Stimulated activated CD4-positive, alpha-beta T cell treated with anti-CD3 and anti-CD28 coated beads, Interleukin-12 subunit alpha, Interleukin-12 subunit beta, amount 100 ng/mL, for 24 hours (primary cell): ENCODE measurements at places on chromosomes 2 and 18.

DNA sequence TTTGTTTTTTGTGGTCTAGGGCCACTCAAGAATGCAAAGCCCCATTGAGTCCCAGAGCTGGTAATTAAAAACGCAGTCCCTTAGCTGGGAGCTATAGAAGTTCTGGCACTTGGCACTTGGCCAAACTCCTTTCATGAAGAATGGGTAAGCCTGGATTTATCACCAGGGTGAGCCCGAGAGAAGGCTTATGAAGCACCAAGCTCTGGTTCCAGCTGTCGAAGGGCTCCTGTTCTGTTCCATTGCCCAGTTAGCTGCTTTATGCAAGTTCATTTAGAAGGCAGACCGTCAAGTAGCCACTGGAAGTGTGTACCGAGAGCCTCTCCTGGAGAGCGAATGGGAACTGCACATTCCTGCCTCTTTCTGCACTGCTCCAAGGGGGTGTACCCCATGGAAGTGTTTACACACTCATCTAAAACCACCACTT lies 14.2 kb downstream of the ECEL1 start:
- no peak for DNase-seq

- DNase-seq, result no peak
Measured at GRCh38 chr2:119451336-119452050, 19.8 kb downstream of the TMEM37 start.

GRCh38 chr2:178025551-178026185 lies 46.9 kb downstream of the PDE11A start:
- no peak for DNase-seq

GRCh38 chr18:21509062-21509461 lies 91.4 kb downstream of the ESCO1 start:
- no peak for DNase-seq

- DNase-seq, result no peak
Measured at GRCh38 chr2:46504685-46505471, 25.5 kb downstream of the TMEM247 start.

DNA sequence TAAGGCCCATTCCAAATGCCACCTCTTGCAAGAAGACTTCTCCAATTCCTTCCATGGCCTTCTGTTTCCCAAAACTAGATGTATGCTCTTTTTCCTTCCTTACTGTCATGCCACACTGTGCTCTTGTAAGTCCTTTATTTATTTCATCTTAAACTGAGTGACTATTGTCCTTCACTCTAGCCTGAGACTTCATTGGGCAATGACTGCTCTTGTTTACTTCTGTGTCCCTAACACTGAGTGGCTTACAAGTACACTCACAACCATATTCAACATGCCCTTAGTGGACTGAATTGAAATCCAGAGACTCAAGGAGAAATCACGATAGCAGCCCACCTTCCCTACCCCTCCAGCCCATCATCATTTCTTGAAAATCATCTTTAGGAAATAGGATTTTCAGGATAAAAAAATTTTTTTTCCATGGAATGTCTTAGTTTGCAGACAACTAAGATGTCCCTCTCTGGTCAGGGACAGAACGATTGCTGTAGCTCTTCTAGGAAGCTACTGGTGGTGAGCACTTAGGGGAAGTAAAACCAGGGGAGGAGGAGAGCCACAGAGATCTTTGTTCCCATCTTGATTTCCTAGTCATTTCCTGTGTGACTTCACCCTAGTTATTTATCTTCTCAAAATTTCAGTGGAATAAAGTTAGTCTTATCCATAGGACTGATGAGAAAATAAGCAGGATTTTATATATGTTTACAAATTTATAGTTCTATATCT lies 80.7 kb downstream of the CYRIA start:
- no peak for DNase-seq

DNA sequence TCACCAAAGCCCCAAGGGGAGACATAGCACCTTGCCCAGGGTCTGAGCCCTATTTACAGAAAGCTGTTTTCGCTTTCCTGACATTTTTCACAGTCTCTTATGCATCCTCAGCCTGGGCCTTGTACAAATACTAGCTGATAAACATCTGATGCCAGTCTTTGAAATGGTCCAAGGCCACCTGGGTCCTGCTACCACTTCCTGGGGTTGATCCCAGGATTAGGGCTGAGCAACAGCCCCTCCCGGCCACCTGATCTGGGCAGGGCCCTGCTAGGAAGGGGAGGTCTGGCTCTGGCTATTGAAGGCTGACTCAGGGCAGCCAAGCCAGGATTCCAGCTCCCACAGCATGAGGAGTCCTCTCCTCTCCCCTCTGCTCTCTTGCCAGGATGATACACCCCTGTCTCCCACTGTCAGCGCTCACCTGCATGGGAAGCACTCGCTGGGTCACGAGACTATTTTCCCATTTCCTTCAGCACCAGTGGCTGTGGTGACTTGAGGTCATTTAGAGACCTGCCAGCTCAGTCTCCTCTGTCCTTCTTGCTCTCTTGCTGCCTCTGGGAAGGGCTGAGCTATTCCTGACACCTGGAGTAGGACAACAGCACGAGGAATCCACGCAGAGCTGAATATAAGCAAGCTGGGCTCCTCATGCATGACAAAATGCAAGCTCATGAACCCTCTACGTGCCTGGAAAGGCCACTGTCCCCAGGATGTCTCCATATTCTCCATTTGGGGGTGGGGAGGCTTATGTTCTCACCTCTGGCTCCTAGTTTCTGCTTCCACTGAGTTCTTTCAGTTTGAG lies 53.0 kb upstream of the LGALSL start:
- DNase-seq, result no peak

DNA sequence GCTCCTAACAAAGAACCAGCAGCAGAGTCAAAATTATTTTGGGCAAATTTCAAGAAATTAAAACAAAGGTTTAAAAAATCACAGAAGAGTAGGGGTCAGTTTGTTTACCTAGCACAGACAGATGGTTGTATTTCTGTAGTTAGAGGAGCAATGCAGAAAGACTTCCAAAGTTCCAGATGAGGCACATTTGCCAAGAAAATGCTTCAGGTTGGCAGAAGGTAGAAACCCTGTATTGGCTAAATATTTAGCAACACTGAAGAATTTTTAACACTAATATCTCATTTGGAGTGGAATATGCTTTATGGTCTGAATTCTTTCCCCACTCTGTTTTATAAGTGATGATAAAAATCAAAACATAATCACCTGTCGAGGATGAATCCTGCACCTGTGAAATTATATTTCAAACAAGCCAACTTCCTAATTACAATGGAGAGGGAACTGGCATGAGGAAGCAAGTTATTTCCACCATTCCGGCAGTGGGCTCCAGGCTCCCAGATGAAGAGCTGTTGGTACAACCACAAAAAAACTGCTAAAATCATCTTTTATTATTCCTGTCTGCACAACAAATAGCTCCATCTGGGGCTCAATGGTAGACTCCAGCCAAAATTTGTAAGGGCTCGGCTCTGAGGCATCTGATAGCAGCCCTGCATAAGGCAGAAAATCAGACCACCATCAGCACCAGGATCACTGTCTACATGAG lies 286.5 kb upstream of the REV1 start:
- no peak for DNase-seq

DNA sequence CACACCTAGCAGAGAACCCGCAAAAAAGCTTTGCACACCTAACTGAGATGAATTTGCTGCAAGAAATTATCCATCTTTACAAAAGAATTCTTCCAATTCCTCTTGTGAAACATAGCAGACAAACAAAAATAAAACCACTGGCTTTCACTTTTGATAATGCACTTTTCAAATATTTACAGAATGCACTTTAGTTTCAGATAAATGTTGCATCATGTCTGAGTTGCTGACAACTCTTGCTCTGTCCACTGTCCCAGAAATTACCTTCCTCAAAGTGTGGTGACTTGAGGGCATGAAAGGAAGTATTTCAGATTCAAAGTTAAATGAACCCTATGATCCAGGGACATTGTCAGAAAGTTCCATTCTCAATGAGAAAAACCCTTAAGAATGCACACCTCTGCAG lies 256.2 kb upstream of the PARD3B start:
- no peak for DNase-seq

DNA sequence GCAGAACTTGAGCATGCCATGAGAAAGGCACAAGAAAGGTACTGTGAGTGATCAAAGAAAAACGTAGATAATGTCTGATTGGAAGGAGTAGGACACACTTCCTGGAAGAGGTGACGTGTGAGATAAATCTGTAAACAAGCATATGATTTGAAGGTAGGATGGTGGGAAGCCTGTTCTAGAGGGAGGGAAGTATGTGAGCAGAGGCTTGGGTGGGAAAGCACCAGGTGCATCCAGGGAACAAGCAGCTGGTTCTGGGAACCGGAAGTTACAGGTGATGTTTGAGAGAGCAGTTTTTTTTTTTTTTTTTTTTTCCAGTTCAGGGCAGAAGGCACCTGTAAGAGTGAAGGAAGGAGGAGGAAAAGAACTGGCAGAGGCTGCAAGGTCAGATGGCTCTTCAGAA lies 116.6 kb upstream of the EFEMP1 start:
- no peak for DNase-seq

DNA sequence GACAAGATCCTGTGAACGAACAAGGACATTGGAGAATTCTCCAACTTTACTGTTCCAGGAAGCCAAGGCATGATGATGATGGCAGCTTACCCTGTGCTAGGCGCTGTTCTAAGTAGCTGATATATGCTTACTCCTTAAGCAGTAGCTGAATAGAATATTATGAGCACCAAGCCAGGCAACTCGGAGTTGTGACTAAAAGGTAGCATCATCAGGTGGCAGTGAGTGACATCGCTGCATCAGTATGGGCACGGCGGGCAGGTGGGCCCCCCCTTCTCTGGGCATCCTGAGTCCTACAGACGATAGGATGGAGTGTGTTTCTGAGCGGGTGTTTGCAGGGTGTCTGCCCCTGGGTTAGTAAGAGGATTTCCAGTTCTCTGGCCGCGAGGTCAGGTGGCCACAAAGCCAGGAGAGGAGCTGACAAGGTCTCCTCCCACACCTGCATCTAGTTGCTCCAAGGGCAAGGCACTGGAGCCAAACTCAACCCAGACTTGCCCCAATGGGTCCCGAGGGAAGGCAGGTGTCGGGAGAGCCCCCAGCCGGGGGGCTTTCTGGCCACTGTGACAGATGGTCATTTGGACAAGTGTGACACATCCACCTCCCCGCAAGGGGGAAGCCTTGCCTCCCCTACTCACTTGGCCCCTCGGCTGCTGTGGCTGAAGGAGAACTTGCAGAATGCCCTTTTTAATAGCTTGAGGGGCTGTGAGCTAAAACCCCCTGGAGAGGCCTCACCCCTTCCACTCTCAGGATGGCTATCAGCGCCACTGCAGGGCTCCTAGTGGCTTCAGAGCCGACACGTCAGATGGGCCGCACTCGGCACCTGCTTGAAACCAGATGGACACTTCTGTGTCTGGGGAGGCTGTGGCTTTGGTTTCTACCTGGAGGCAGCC lies 55.5 kb downstream of the CRACDL start:
- no peak for DNase-seq

GRCh38 chr2:238128061-238128440 lies 10.4 kb upstream of the KLHL30 start:
- DNase-seq, result no peak

GRCh38 chr2:226423498-226423960 lies 376.1 kb downstream of the IRS1 start:
- peak; percentile 20 for DNase-seq

GRCh38 chr2:238100821-238101771 lies 956 bp downstream of the ESPNL start:
- DNase-seq, result no peak

GRCh38 chr2:46351750-46352138 lies 54.5 kb downstream of the EPAS1 start:
- DNase-seq, result peak; percentile 61

- no peak for DNase-seq
Measured at GRCh38 chr2:230525682-230526081, 109.7 kb downstream of the SP100 start.

- no peak for DNase-seq
Measured at GRCh38 chr2:28438532-28439063, 45.9 kb downstream of the FOSL2 start.

DNA sequence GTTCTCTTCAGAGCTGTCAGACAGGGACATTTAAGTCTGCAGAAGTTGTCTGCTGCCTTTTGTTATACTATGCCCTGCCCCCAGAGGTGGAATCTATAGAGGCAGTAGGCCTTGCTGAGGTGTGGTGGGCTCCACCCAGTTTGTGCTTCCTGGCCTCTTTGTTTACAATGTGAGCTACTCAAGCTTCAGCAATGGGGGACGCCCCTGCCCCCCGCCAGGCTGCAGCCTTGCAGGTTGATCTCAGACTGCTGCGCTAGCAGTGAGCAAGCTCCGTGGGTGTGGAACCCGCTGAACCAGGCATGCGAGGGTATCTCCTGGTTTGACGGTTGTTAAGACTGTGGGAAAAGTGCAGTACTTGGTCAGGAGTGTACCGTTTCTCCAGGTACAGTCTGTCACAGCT lies 24.0 kb upstream of the PAIP2B start:
- no peak for DNase-seq

DNA sequence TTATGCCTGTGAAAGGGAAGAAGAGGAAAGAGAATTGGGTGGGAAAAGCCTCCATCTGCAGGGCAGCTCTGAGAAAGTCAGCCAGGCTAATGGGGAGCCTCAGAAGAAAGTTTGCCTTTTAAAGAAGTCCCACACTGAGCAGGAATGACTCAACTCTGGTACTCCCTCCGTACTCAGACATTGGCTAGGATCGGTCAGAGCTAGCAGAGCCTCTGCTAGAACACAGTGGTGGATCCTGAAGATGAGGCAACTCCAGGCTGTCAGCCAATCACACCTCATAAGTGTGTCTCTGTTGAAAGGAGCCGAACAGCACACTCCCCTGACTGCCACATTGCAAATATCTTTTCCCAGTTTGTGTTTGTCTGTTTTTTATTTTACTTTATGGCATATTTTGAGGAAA lies 96.9 kb downstream of the HNRNPLL start:
- no peak for DNase-seq

DNA sequence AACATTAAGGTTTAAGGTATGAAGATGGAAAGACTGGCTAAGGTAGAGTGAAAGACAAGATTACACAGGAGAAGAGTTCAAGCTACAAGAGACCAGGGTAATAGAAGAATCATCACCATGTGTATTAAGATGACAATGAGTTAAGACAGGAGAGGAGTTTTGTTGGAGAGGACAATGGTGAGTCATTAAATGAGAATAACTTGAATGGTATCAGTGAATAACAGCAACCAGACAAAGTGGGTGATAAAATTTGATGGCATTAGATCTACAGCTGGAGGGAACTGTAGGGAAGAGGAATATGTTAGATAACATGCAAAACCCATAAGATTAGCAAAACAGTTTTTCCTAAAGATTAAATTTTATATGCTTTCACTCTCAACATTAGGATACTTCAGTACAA lies 18.8 kb upstream of the ENOSF1 start:
- DNase-seq, result no peak

GRCh38 chr2:127121776-127122176 lies 14.8 kb upstream of the BIN1 start:
- DNase-seq, result no peak

DNA sequence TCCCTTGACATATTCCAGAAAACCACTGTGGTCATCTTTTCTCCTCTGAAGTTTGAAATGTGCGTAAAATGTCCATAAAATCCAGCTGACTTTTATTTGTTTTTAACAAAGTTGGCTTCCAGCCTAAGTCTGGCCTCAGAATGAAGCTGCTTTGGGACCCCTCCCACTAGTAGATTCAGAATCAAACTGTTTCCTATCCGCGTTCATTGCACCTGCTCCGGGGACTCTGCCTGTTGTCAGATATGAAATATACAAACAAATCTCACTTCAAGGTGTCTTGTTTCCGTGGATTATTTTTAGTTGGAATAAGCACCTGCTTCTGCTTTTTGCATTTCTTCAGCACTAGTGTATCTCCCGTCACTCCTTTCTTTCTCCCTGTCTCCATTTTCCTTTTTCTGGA lies 115.7 kb upstream of the FHL2 start:
- DNase-seq, result no peak
